ENCODE measurements at places on chromosomes 5 and 9.

DNA sequence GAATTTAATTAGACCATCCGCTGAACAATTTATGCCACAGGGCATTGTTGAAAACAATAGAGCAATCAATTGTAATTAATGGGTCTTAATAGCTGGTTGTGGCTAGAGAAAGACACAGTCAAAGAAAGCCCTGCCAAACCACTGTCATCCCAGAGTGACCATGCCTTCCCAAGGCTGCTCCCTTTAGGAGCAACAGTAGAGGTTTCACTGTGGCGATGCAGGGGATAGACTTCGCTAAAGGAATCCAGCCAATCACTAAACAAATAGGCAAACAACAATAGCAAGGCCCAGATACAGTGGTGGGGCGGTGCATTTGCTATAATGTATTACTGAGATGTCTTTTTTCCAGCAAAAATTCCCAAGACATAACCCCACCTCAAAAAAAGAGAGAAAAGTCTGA, 87.8 kb upstream of the SLC27A6 start:
- no peak for DNase-seq

DNA sequence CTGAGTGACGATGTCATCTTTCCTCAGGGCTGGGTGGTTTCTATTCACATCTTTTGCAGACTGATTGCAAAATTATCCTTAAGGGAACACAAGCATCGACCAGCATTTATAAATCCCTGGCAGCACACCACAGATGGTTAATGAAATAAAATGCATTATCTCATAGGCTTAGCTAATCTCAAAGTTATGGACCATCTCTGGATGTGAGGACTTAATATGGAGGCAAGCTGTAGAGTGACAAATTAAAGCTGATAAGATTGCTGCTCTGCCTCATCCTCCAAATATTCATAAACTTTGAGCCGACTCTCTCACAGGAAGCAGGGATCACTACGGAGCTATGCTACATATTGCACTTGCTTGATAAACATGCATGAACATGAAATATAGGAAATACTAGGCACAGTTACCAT, 663.2 kb upstream of the RGMB start:
- no peak for DNase-seq

GRCh38 chr9:125761676-125762450, 14.7 kb downstream of the PBX3 start:
- no peak for DNase-seq

DNA sequence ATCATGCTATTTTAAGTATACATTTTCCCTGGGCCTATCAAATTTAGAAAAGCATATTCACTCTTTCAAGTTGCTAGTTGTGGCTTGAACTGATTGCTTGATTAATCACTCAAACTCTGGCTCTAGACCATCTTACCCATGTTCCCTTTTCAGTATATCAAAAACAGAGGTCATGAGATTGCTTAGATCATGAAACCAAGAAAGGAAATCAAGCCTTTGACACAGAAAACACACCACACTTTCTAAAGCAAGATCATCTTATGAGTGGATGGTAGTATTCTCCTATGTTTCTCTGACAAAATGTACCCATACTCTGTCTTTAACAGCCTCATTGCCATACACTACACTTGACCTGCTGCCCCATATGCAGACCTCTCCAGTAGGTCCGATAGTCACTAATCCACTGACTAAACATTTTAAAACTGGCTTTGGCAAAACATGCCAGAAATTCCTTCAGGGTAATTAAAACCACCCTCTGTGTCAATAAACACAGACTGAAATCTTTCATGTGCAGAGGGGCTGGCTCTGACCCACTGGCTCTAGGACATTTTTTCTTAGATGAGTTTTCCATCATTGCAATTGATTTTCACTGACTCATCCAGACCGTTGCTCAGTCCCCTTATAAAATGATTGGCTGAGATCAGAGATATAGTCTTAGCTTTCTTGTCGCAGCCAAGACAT, 18.2 kb downstream of the PPP2R2B start:
- no peak for DNase-seq

DNA sequence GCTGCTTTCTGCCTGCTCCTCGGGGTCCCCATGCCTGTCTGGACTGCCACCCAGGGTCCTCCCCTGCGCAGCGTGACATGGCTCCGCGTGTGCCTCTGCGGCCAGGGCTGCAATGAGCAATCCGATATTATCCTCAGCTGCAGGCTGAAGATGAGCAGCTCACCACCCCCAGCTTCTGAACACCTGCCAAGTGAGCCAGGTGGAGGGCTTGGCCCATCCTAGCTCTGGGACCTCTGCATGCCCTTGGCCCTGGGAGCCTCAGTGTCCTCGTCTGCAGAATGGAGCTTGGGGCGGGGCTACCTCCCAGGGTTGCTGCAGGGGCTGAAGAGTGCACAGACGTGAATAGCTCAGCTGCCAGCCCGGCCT, 4.1 kb upstream of the MYMK start:
- DNase-seq: no peak

DNA sequence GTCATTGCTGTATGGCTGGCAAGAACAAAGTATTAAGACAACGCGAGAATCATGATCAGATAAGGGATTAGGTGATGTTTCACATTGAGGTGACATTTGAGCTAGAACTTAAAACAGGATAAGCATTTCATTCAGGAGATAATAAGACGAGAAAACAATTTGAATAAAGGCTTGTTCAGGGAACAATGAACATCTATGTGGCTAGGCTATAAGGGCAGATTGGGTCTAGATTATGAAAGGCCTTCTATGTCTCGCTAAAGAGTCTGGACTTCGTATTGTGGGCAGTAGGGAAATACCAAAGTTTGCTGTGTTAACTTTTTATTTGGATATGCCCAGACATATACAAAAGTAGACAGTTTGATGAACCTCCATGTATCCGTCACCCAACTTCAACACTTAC, 6.9 kb downstream of the MRPL22 start:
- DNase-seq: no peak

DNA sequence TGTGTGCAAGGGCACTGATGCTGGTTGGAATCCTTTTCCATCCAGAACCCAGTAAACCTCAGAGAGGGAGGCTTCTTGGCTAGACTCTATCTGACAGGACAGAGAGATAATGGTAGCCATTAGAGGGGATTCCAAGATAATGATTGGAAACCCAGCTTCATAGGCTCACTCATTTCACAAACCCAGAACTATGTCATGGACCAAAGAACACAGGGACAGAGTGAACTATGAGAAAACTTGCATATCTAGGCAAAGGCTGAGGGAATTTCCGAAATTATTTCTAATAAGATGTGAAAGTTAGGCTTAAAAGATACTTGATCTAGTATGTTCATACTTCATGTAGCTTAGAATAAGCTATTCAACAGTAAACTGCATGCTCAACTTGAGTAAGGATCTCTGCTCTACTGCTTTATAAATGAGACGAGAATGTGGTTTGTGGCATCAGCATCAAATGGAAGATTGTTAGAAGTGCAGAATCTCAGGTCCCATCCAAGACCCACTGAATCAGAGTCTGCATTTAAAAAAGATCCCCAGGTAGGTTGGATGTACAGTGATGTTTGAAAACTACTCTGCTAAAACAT, 261.4 kb downstream of the DMRT2 start:
- DNase-seq: no peak

GRCh38 chr5:63687854-63688516, 274.3 kb downstream of the HTR1A start:
- no peak for DNase-seq

GRCh38 chr9:94665613-94666012, 26.3 kb upstream of the FBP1 start:
- DNase-seq: no peak

GRCh38 chr5:112346411-112347044, 72.5 kb downstream of the EPB41L4A start:
- no peak for DNase-seq

- DNase-seq: no peak
Measured at GRCh38 chr5:84137541-84137940, 247.1 kb downstream of the EDIL3 start.

DNA sequence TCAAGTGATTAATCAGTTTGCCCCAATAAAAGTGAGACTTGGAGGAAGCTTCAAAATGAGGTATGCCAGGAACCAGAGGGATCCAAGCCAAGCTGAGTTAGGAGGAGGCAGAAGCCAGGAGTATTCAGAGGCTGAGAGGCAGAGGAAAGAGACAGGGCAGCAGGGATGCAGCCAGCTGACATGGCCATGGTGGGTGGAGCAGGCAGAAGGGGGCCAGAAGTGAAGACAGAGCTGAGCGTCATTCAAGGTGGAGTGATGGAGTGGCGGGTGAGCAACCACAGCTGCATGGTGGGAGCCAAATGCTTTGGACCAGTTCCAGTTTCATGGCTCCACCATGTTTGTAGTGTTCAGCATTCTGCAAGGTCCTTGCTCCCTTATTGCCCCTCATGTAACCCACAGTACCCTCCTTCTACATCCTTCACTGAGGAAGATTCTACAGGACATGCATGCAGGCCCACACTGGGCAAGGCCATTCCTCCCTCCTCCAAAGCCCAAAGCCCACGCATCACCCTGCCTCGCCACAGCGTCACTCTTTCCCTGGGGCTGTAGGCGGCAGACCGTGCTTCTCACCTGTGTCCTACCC, 100.6 kb downstream of the FSTL4 start:
- DNase-seq: no peak

DNA sequence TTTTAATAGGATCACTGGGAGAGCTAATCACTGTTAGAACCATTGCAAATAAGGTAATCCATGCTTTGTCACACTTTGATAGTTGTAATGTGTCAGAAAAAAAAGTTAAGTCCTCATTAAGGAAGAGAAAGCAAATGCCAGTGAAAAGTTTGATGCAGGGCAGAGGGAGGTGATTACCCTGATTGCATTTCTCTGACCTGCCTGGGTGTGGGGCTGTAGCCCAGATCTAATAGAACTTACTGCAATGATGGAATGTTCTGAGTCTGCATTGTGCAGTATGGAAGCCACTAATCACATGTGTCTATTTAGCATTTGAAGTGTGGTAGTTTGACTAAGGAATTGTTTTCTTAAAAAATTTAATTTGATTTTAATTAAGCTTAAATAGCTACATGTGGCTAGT, 202.7 kb downstream of the ATP10B start:
- no peak for DNase-seq

DNA sequence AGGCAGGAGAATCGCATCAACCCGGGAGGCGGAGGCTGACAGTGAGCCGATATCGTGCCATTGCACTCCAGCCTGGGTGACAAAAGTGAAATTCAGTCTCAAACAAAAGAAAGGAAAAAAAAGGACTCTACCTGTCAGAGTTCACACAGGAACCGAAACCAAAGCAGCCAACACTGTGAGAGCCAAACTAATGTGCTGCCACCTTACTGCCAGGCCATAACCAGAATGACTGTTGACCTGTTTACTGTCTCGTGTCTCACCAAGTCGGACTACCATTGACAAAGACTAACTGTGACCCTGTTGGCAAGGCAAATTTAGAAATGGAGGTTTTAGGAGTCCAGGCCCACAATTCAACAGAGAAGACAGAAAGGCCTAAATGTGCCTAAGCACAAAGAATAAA, 112.4 kb downstream of the ANXA2R start:
- DNase-seq: no peak

DNA sequence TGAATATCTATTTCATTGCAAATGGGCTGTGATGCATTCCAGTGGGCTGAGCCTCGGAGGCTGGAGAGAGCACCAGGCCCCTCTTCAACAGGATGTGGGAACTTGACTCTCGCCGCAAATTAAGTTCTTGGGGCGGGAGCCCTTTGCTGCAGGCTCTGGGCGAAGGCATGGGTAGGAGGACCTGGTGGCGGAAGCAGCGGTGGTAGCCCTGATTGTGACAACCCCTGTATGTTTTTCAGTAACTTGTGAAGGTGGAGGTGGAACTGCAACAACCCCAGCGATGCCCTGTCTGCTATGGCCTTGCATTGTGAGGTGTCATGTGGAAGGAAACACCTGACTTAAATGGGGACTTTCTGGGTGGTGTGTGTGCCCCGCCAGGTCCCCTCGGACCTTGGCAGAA, 9.4 kb downstream of the FYB1 start:
- DNase-seq: peak; percentile 69

DNA sequence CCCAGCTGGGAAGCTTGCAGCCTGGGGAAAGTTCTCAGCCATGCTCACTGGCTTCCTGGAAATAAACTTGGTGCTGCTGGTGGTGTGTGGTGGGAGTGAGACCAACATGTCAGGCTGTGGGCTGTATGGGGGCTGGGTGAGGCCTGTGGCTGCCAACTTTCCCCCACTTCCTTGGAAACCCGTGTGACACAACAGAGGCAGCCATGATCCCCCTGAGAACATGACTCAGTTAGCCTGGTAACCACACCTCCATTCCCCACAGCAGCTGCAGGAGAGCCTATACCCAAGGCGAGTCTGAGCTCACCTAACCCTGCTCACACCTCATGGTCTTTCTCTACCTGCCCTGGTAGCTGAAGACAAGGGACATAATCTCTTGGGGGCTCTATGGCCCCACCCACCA, 72.7 kb upstream of the RGMB start:
- no peak for DNase-seq

DNA sequence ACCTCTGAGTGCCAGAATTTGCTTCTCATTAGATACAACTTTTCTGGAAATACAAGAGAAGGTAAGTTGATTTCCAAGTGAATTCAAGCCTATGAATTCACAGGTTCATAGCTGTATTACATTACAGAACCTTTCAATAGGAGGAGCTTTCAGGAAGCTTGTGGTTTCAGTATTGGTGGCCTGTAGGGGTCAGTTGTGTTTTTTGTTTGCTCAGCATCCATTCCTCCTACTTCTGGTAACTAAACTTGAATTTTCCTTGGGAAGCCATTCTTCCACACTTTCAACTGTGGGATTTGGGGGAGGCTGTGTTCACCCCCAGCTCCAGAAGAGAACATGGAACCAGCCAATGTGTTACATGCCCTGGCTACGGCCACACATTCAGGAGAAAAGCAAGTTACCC, 5.6 kb upstream of the CYSTM1 start:
- no peak for DNase-seq

GRCh38 chr5:179298181-179298993, 46.9 kb downstream of the ADAMTS2 start:
- no peak for DNase-seq

- no peak for DNase-seq
Measured at GRCh38 chr5:55694152-55694830, 17.8 kb downstream of the SLC38A9 start.

DNA sequence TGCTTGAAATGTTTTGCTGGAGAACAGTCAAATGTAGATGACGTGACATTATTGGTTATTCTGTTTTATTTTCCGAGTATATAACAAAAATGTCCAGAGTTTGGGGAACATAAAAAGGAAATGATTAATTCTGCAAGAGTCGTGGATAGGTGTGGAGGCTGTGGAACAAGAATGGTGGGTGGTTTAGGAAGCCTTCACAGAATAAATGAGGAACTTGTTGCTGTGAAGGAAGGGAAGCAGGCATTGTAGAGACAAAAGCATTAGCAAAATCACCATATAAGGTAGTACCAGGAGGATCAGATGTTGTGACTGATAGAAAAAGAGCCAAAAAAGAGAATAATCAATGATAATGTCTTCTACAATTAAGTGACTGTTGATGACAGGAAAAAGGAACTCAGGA, 66.2 kb upstream of the CNTLN start:
- no peak for DNase-seq

All from effector CD4-positive, alpha-beta T cell (primary cell).